Bladder microvascular endothelial cell (primary cell): ENCODE measurements at places on chromosomes 3 and 15. TPM values are rescaled to one million over a fixed set of nuclear protein-coding genes. Genes with fewer than 3 reads are reported as not detected.

The LRRN1 gene
- not detected in 2 replicates for total RNA-seq

The MED12L gene
- total RNA-seq, result under 0.01 and 0.19 TPM in 2 replicates

The HCLS1 gene
- 31.9 and 43.1 TPM in 2 replicates for total RNA-seq

The HTD2 gene
- total RNA-seq, result 3.2 and 7.4 TPM in 2 replicates

The MAGEF1 gene
- 5.3 and 10.1 TPM in 2 replicates for total RNA-seq

The TMA7 gene
- 185 and 357 TPM in 2 replicates for total RNA-seq

The SQOR gene
- total RNA-seq, result 104 and 122 TPM in 2 replicates

The PCLAF gene
- 8.5 and 25.1 TPM in 2 replicates for total RNA-seq

The ONECUT1 gene
- not detected in 2 replicates for total RNA-seq

The GALNT15 gene
- total RNA-seq, result 65.9 and 113 TPM in 2 replicates

The CSTA gene
- not detected in 2 replicates for total RNA-seq

The BLOC1S6 gene
- 40.2 and 52.5 TPM in 2 replicates for total RNA-seq

The ACAN gene
- 0.25 and 8.9 TPM in 2 replicates for total RNA-seq

The DOCK3 gene
- total RNA-seq, result under 0.01 TPM in 2 replicates

The CCDC80 gene
- total RNA-seq, result 3.4 and 53.7 TPM in 2 replicates

The ZNF860 gene
- 1.5 and 1.8 TPM in 2 replicates for total RNA-seq

The SAMD7 gene
- total RNA-seq, result not detected in 2 replicates

The MINAR1 gene
- 0.16 and 0.31 TPM in 2 replicates for total RNA-seq

The TICRR gene
- 4.0 and 5.0 TPM in 2 replicates for total RNA-seq

The ATP1B3 gene
- 166 and 355 TPM in 2 replicates for total RNA-seq

The ROBO1 gene
- 1.1 and 1.8 TPM in 2 replicates for total RNA-seq

The CEMIP gene
- 0.32 and 0.50 TPM in 2 replicates for total RNA-seq

The DLL4 gene
- total RNA-seq, result 47.4 and 116 TPM in 2 replicates

The CIB2 gene
- total RNA-seq, result 0.97 and 2.4 TPM in 2 replicates

The ABCF3 gene
- total RNA-seq, result 38.5 and 54.1 TPM in 2 replicates

The ACSBG1 gene
- not detected in 2 replicates for total RNA-seq

The ZPLD1 gene
- total RNA-seq, result not detected in 2 replicates

The IRAK2 gene
- 22.5 and 44.3 TPM in 2 replicates for total RNA-seq

The TRIM42 gene
- total RNA-seq, result not detected in 2 replicates

The RGMA gene
- total RNA-seq, result 0.06 TPM in 1 of 2 replicates, not detected in the other

The ALG1L2 gene
- 0.49 TPM in 1 of 2 replicates, not detected in the other for total RNA-seq

The GNAT1 gene
- not detected in 2 replicates for total RNA-seq

The PLA2G4E gene
- total RNA-seq, result not detected in 2 replicates
